Brain (organoid and tissue), 16 donors: ENCODE measurements at places on chromosomes 3 and 15.
A peak's percentile ranks its signal among the peaks of the same experiment; 100 is the strongest.

DNA sequence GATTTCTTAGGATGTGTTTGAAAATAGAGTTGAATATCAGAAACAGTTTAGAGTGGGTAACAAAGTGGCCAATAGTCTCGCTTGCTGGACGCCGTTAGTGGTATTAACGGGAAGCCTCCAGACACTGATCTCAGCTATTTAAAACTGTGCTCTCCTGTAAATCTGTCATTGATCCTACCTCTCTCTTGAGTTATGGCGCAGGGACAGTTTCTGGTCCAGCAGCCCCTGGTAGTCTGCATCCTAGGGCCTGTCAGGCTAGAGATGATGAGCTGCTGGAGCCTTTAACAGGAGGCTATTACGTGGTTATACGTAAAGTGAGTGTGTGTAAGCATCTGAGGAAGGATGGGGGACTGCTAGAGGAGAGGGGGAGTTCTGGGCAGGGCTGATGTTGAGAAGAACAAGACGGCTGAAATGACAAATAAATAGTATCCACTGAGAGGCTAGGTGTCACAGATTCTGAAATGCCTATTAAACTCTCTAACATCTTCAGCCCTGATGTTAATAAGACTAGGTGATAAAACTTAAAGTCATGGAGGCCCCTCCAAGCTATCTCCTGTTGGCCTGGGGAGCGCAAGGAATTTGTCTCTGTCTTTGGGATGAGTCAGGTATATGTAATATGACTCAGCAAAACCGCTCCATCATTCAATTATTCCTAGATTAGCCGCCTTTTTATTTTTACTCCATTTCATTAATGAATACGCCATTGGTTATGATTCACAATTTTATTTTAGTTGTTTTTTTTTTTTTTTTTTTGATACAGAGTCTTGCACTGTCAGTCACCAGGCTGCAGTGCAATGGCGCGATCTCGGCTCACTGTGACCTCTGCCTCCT lies 155.7 kb downstream of the GREM1 start:
- no peak for DNase-seq

DNA sequence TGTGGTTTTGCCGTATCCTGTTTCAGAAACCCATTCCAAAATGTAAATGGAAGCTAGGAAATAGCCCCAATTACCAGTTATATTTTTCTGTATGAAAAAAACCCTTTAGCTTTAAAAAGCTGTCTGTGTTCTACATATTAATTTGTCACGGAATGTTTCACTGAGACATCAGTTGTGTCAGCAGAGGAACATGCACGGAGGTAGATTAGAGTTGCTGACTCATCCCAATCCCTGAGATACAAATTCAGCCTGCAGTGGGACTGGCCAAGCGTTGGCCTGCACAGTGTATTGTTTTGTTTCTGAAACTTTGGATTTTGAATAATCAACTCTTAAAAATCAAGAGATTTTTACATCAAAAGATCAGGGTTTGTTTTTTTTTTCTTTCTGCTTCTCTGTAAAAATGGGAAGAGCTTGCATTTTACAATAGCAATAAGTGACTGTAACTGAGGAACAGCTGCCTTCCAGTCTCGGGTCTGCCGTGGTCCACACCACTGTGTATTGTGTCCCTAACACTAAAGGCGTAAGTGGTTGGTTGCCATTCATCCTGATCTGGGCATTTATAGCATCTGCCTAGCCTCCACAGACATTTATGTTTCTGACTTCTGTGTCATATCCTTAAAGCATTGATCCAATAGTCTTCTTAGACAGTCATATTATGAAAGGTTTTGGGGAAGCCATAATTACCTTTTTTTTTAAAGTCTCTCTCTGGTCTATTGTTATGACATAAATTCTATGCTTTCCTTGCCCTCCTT lies 218.1 kb downstream of the ADAMTSL3 start:
- DNase-seq, result no peak

- peak; percentile 26 for DNase-seq
Measured at GRCh38 chr3:174937478-174937877, 78.3 kb downstream of the NAALADL2 start.

DNA sequence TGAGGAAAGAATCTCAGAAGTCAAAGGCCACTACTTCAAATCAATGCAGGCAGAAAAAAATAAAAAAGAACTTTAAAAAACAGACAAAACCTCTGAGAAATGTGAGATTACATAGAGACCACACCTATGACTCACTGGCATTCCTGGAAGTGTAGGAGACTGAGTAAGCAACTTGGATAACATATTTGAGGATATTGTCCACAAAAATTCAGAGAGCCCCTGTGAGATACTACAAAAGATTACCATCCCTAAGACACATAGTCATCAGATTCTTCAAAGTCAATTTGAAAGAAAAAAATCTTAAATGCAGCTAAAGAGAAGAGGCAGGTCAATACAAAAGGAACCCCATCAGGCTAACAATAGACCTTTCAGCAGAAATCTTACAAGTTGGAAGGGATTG lies 887.3 kb downstream of the NTRK3 start:
- DNase-seq, result no peak

DNA sequence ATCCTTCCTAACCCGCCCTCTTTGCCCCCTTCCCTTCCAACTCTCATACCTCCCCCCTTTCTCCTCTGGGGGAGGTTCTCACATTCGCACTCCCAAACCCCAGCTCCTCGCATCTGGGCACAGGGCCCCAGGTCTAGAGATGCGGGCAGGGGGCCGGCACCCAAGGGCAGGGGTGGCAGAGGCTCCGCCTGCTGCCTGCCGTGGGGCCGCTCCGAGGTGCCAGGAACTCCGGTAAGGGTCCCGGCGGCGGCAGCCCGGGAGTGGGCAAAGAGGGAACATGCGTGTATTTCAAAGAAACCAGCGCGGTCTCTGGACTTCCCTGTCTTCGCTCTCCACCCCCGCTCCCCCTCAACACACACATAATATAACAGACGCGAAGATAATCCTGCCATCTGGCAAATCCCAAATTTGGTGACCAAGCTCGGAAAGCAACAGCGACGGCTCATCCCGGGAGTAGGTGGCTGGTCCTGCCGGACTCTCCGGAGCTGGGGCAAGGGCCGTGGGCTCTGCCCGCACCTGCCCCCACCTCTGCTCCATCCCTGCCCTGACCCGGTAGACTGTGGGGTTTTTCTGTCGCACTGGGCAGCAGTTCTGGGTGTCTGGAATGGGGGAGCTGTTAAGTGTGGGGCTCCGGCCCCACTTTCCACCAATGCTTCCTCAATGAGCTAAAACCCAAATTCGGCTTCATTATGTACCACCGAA lies 31.0 kb downstream of the NR2F2 start:
- DNase-seq, result peak; percentile 47

GRCh38 chr15:48696627-48697312 lies 51.3 kb upstream of the FBN1 start:
- DNase-seq, result no peak

- no peak for DNase-seq
Measured at GRCh38 chr15:31195871-31196270, 94.3 kb upstream of the TRPM1 start.

- DNase-seq, result no peak
Measured at GRCh38 chr15:91854639-91854990, 1.1 kb downstream of the SLCO3A1 start.

DNA sequence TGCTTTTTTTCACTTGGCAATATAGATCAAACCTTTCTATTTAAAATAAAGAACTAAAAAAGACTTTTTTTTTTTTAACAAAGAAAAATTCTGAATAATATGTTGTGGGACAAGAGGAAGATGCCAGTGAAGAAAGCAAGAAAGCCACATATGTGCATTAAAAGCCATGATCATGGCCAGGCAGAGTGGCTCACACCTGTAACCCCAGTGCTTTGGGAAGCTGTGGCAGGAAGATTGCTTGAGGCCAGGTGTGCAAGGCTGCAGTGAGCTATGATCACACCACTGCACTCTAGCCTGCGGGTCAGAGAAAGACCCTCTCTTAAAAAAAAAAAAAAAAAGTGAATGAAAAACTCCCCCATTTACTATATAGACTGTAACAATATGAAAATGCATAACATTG lies 23.9 kb downstream of the C2CD4B start:
- DNase-seq, result no peak

- DNase-seq, result no peak
Measured at GRCh38 chr3:72380711-72381493, 467.3 kb downstream of the SHQ1 start.

- peak; percentile 25 for DNase-seq
Measured at GRCh38 chr3:33395900-33396299, 44.3 kb downstream of the UBP1 start.

DNA sequence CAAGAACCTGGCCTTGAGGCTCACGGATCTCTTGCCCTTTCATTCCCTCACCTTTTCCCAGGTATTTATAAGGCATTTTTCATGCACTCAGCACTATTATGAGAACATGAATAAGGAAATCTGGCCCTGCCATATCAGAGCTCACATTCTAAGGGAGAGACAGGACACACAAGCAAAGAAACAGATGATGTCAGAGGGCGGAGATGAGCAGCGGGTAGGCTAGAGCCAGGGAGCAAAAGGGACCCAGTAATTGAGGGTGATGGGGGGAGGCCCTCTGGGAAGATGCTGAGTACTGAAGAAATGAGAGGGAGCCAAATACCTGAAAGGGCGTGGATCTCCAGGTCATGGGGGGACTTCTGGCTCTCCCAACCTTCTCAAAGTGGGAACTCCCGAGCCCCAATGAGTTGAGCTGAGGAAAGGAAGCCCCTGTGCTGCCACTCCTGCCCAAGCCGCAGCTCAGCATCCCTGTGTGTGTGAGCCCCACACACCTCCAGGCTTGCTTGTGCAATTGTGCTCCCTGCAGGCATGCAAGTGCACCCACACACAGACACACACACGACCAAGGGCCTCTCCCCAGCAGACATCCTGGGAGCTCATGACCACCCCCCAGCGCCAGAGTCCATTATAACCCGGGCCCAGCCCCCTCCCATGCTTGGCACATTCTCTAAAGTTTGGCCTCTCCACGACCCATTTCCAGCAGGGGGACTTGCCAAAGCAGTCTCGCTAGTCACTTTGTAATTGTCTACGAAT lies 81.4 kb upstream of the PXYLP1 start:
- no peak for DNase-seq

DNA sequence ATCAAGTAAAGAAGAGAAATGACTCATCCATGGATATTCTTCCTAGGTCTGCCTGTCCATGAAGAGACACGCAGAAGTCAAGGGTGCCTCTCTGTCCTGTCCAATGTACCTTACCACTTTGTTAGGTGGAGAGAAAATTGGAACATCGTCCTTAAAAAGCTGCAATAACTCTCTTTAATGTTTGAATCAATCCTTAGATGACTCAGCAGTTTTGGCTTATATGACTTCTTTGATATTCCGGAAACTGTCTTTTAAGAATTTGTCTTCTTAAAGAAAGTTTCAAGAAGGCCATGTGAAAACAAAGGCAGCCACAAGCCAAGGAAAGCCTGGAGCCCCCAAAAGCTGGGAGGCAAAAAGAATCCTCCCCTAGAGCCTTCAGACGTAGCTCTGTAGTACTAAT lies 49.2 kb downstream of the MRPL3 start:
- no peak for DNase-seq

GRCh38 chr3:165159760-165160421 lies 36.3 kb downstream of the SLITRK3 start:
- no peak for DNase-seq

GRCh38 chr15:92958105-92958504 lies 58.0 kb downstream of the CHD2 start:
- DNase-seq, result no peak

- DNase-seq, result peak; percentile 80
Measured at GRCh38 chr15:69997813-69998212, 99.9 kb downstream of the TLE3 start.

GRCh38 chr15:95647531-95648277 lies 682.8 kb upstream of the NR2F2 start:
- no peak for DNase-seq

- no peak for DNase-seq
Measured at GRCh38 chr15:61041886-61042285, 187.2 kb downstream of the RORA start.

- DNase-seq, result peak; percentile 64
Measured at GRCh38 chr3:76570436-76571057, 469.4 kb upstream of the ROBO2 start.

GRCh38 chr15:94792196-94792595 lies 560.8 kb downstream of the MCTP2 start:
- DNase-seq, result no peak

DNA sequence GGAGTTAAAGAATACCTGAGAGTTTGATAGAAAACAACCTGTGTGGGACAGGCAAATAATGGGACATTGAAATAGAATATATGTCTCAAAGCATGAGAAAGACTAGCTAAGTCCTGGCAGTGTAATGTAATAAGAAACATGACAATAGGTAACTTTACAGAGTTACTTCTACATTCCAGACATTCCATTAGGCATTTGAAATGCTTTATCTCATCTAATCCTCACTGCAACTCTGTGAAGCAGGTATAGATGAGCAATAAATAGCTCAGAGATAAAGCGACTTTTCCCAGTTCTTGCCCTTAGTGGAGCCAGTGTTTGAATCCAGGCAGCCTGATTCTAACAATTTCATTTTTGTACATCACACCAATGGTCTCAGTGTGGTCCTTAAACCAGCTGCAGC lies 76.8 kb downstream of the CPNE4 start:
- no peak for DNase-seq

GRCh38 chr15:69143756-69144436 lies 16.5 kb upstream of the GLCE start:
- DNase-seq, result no peak

DNA sequence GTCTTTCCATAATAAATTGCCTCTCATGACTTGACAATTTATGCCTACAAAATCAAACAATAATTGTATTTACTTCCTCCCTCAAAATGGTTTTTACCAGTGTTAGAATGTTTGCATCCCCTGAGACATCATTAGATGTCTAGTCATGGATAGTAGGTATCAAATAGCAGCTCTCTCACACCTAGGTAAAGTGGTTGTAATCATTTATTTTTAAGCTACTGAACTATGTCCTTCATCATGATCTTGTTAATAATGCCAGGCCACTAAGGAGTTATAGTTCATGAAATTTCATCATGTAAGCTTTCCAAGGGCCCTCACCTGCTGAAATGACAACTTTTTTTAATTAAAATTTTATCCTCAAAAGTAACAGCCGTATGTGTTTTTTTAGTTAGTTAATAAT lies 134.1 kb downstream of the ARPP21 start:
- no peak for DNase-seq

DNA sequence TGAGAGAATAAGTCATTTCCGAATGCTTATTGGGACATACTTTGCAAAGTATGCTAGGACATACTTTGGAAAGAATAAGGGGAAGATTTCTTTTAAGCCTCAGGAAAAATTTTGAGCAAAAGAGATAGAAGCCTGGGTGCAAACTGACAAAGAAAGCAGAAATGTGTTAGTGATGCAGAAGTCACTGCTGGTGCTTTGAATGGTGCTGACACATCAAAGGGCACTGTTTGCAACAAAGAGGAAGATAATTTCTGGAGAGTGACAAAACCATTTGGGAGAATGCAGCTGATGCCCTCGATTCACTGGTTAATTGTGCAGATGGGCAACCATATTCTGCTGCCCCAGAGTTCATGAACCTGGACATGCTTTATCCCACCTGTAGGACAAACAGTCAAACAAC lies 11.0 kb upstream of the RAP2B start:
- no peak for DNase-seq

GRCh38 chr3:134314588-134315285 lies 59.5 kb downstream of the AMOTL2 start:
- no peak for DNase-seq

- no peak for DNase-seq
Measured at GRCh38 chr3:135023996-135024658, 229.1 kb downstream of the EPHB1 start.
